ENCODE measurements at places on chromosomes 13 and 19. TPM values are rescaled to one million over a fixed set of nuclear protein-coding genes. Genes with fewer than 3 reads are reported as not detected.

The KLF2 gene
- total RNA-seq: 255 TPM

The KEAP1 gene
- total RNA-seq: 93.8 TPM

The CARD8 gene
- total RNA-seq: 189 TPM

The TMC4 gene
- total RNA-seq: 4.9 TPM

The RFX2 gene
- 10.1 TPM for total RNA-seq

The FBXL12 gene
- 25.6 TPM for total RNA-seq

The LIG1 gene
- 200 TPM for total RNA-seq

The IL4I1 gene
- 4.2 TPM for total RNA-seq

The OSCAR gene
- total RNA-seq: 0.32 TPM

The C1QTNF9B gene
- total RNA-seq: not detected

The KLF1 gene
- not detected for total RNA-seq

The VAV1 gene
- total RNA-seq: 123 TPM

The KLK4 gene
- total RNA-seq: not detected

The ZNF154 gene
- total RNA-seq: 5.0 TPM

Data from activated CD4-positive, alpha-beta T cell treated with anti-CD3 and anti-CD28 coated beads, Interleukin-2, amount 10 ng/mL, durations not matched to agents 7 days and 5 days (primary cell).